ENCODE measurements at places on chromosomes 13 and 19. TPM values are rescaled to one million over a fixed set of nuclear protein-coding genes. Genes with fewer than 3 reads are reported as not detected.

Gene TICAM1
- total RNA-seq = 3.0 TPM

Gene CPB2
- not detected for total RNA-seq

Gene ZNF211
- total RNA-seq = 9.3 TPM

Gene LYL1
- total RNA-seq = 99.7 TPM

Gene CEACAM7
- not detected for total RNA-seq

Gene ZNF793
- total RNA-seq = under 0.01 TPM

Gene PSPC1
- 97.1 TPM for total RNA-seq
